ENCODE measurements at places on chromosomes 7 and 10.

DNA sequence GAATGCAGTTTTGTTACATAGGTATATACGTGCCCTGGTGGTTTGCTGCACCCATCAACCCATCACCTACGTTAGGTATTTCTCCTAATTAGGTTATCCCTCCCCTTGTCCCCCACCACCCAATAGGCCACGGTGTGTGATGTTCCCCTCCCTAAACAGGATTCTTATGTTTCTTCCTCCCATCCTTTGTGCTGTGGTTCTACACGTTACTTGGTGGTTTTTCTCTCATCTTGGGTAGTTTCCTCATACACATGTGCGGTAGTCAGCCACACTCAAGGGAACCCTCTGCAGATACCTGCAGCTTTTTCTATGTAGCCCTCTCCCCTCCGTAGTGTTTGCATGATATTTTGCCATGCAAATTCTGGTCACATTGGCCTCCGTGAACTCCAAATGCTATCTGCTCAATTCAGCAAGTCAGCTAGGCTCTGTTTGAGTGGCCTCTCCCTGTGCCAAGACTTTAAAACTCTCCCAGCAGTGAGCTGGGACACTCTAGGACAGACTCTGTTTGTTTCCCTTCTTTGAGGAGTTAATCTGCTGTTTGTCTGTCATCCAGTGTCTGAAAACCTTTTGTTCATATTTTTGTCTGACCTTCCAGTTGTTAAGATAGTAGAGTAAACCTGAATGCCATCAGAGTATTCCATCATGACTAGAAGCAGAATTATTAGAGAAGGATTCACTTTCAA is 41.0 kb downstream of the RABGEF1 start:
- no peak for DNase-seq

- DNase-seq, result no peak
Measured at GRCh38 chr7:83509255-83510021, 139.5 kb downstream of the SEMA3E start.

DNA sequence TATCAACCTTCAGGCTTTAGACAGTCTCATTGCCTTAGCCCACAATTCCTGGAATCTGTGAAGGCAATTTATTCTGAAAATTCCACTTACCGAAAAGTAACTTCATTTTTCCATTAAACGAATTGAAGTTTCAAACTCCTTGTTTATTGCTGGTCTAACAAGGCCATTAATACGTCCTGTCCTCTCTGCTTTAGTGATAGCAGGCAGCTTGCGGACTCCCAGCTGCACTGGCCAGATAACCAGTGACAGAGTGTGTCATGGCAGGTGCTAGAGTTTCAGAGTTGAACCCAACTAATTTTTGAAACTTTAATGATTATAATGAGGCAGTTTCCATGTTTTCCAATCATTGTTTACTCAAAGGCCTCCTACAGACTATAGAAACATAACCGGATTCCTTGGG is 31.1 kb downstream of the LOXL4 start:
- DNase-seq, result no peak

DNA sequence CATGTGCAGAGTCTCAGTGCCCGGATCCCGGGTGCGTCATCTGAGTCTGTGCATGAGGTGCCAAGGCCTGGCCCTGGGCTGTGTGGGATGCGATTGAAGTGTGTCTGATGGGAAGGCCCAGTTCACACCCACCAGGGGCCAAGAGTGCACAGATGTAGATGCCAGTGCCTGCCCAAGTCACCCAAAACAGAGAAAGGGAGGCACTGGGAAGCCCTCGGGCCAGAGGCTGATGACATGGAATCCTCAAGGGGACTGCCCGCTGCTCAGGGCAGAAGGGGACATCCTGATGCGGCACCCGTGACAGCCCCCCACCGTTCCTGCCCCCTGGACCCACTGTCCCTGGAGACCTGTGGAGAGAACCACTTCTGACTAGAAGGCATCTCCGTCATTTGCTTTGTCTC is 72.2 kb upstream of the ZNF479 start:
- DNase-seq, result no peak

GRCh38 chr7:76343931-76344321 is 14.9 kb downstream of the YWHAG start:
- no peak for DNase-seq

DNA sequence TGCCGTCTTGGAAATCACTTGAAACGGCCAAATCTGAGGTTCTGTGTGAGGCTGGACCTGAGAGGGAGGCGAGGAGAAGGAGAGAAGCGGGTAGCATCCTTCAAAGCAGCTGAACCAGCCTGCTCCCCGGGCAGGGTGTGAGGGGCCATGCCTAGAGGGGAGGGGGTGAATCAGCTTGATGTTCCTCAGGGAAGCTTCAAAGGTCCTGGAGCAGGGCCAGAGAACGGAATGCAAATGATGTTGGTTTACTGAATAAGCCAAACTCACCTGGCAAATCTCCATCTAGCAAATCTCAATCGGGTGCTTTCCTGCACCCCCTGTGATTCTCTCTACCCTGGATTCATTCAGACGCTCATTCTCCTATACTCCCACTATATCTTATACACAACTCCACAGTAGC is 226.9 kb downstream of the WDR11 start:
- DNase-seq, result no peak

DNA sequence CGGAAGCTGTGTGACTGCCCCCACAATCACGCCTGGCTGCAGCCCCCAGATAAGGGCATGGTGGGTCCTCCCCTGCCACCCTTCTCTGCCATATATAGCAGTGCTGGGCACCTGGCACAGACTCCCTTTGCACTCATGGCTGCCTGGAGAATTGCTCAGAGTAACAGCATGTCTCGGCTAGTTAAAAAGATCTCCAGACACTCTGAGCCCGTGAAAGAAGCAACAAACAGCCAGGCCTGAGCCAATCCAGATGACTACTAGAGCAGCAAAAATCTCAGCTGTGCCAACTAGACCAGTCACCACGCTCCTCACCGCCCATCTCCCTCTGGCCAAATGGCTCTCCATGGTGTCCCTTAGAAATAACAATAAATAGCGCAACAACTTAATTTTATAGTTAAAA is 71.3 kb downstream of the PARD3 start:
- no peak for DNase-seq

DNA sequence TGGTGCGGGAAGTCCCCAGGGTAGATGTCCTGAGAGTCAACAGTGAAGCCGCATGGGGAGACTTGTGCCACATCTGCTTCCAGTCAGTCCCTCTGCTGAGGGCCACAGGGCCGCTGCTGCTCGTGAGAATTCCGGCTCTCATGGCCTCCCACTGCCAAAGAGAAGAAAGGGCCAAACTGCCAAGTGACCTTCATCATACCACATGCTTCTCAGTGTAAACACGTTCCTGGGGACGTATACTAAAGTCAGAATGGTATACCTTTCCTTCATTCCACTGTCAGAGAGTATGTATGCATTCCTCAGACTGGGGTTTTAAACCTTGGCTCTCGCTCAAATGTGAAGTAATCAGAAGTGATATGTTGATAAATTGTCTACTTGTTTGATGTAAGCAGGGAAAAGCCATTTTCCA is 52.8 kb upstream of the SEC61G start:
- DNase-seq, result no peak

GRCh38 chr10:117429643-117430265 is 54.5 kb upstream of the PDZD8 start:
- DNase-seq, result no peak

GRCh38 chr7:123682690-123683089 is 27.0 kb downstream of the LMOD2 start:
- peak; percentile 58 for DNase-seq

DNA sequence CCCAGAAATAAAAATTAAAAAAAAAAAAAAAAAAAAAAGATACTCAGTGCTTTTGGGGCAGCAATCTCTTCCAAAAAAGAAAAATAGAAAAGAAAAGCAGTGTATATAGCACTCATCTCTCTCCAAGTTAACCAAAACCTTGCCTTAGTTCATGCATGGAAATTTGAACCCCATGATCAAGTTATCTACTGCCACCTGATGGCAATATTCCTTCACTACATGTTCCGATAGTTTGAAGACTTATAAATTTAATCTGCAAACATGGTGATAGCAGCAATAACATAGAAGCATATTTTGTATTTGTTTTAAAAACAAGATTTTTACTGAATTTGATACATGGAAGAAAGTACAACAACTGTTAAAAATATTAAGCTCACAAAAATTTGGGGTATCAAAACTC is 48.6 kb upstream of the SLIT1 start:
- DNase-seq, result peak; percentile 32

DNA sequence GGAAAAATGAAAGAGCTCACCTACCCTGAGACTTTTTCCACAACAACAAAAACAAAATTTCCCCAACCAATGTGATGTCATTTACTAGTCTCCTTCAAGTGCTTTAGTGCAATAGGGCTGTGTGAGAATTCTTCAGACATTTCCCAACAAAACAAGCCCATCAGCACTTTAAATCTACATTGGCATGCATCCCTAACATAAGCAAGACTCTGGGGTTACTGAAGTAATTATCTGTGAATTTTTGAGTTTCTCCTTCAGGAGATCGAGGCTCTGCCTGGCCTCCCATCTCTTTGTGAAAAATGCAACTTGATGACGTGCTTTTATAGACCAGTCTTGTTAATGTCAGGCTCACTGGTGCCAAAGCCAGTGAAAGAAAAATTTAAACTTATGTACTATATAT is 255.6 kb downstream of the GFRA1 start:
- DNase-seq, result no peak

DNA sequence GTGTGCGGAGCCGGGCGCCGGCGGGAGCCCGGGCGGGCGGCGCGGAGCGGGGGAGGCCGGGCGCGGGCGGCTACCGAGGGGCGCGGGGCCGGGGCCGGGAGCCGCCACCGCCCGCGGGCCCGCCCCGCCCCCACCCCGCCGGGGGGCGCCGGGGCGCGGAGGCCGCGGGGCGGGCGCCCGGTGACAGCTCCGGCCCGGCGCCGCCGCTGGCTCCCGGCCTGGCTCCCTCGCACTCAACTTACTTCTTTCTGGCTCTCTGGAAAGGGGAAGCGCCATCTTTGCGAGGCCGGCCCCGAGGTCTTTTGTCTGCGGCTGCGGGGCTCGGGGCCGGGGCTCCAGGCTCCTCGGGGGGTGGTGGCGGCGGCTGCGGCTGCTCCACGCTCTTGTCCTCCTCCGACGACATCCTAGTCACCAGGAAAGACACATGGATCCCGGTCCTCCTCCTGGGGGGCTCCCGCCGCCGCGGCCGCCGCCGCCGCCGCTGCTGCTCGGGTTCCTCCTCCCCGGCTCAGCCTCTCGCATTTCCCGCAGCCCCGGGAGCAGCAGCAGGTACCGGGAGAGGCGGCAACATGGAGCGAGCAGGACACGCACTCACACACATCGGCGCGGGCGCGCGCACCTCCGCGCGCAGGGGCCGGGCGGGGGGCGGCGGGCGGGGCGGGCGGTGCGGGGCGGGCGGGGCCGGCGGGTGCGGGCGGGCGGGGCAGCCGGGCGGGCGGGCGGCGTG is at the start of gene KMT2C:
Gene KMT2C, minus strand, starts transcription at position 620 of the 727 bp plus-strand sequence. Its CDS starts 217 bp downstream, at position 403.
- peak; percentile 44 for DNase-seq

- DNase-seq, result no peak
Measured at GRCh38 chr7:156496865-156497264, 143.7 kb upstream of the RNF32 start.

DNA sequence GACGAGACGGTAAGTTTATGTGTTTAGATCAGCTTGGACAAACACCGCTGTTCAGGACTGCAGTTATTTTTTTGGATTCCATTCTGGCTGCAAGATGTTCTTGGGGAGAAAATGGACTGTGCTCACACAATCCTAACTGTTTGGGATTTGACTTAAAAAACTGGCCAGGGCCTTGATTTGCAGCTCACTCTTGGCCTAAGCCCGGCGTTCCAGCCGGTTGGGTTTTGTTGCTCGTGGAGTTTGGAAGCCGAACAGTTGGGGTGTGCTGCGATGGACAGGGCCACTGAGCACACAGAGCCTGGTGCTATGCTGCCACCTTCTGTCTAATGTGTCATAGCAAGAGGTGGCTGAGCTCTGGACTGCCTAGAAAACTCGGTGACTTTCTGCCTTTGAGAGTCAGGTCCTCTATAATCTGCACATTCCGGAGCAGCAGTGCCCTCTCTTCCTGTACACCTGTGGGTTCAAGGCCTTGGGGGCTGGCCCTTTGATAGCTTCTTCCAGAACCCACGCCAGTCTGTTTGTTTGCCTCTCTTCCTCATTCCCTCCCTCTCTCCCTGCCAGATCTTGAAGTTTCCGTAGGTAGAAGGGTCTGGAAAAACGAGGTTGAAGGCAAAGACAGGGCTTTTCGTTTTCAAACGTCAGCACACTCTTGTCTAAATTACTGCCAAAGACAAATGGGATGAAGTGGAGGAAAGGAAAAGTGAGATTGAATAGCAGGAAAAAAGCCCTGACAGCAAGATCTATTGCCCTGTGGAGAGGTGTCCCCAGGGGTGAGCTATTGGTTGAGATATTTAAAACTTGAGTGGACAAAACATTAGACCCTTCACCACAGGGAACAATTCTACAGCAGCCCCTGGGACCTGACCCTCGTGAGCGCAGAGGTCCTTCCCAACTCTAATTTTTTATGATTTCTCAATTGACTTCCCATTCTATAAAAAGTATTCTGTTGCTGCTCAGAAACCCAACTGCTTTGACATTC is 167.5 kb upstream of the HABP2 start:
- DNase-seq, result peak; percentile 72

- peak; percentile 72 for DNase-seq
Measured at GRCh38 chr10:125083576-125083920, 76.8 kb downstream of the CTBP2 start.

- DNase-seq, result no peak
Measured at GRCh38 chr7:23136216-23136615, 30.6 kb downstream of the KLHL7 start.

DNA sequence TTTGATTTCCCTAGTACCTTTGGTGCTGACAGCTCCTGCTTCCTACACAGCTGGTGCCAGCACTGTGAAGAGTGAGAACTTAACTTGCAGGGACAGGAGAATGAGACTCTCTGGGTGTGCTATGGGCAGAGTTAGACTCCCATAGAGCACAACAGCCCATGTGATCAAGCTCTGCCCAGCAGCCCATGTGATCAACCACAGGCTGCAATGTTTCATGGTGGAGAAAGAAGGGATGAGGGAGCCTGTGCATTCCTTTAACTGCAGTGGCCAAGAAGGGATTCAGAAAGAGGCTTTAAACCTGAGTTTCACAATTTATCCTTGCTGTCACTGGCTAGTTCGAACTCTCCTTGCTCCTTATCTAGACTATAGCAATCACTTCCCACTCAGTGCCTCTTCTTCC is 10.0 kb upstream of the MEST start:
- no peak for DNase-seq

- DNase-seq, result peak; percentile 62
Measured at GRCh38 chr10:73095481-73096021, 1.1 kb downstream of the P4HA1 start.

GRCh38 chr10:75403144-75403938 is 1.8 kb upstream of the ZNF503 start:
- peak; percentile 7 for DNase-seq

GRCh38 chr10:52216852-52217251 is 97.2 kb upstream of the DKK1 start:
- DNase-seq, result peak; percentile 11

DNA sequence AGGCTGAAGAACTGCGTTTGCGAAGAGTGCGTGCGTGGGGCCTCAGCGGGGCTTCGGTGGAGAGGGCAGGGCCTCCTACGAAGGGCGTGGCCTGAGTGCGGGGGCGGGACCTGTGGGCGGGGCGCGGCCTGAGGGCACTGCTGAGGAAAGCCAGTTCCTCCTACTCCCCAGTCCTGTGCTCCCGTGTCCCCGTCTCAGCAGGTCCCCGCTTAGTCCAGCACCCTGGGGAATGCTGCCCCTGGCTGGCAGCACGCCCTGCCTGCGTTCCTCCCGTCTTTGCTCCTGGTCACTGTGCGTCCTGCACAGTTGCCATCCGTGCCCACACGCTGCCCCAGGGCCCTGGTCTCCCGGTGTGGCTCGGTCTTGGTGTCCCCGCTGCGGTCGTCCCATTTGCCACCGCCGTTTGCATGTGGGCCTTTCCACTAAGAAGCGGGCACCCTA is 177.1 kb downstream of the ZNF248 start:
- DNase-seq, result no peak

Measured in RCC 7860 (cell line).